Heart left ventricle (tissue), 16 donors: ENCODE measurements at places on chromosomes 1 and 21. TPM values are rescaled to one million over a fixed set of nuclear protein-coding genes. Genes with fewer than 3 reads are reported as not detected.

DNA sequence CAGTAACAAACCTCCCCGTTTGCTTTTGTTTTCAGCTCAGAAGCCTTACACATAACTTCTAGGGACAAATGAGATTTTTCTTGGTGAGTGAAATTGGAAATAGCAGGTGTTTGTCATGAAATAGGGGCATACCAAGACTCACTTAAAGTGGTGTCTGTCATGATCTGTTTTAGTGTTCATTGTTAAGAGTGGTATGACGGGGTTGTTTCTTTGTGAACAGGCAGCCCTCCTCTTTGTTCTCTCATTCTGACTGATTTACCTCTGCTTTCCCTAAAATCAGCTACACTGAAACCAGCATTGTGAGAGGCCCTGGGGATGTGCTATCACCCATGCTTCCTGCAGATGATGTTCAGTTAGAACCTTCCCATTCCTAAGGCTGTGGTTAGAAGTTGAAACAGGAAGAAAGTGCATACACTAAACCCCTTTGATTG lies 2.5 kb upstream of the ERO1B start:
- DNase-seq = no peak

DNA sequence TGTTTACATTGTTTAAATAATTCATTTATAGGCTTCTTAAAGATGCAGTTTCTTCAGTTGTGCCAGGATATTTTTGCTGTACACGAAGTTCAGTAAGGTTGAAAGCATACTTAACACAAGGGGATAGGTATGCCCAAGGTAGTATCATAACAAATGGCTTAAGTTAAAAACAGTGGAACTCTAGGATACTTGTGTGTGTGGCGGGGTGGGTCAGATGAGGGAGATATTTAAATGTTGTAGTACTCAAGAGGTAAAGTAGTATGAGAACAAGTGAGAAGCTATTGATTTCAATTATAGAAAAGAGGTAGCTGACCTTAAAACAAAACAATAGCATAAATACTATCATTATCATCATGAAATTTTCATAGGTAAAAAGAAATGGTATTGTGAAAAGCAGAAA lies 6.2 kb downstream of the LRRC7 start:
- no peak for DNase-seq

SPRR1A gene
- not detected for total RNA-seq

SLC30A2 gene
- total RNA-seq = 6.5 TPM
